ENCODE measurements at places on chromosomes 1 and 21. TPM values are rescaled to one million over a fixed set of nuclear protein-coding genes. Genes with fewer than 3 reads are reported as not detected.

The KCNQ4 gene
- 0.88 TPM for total RNA-seq

The GPR137B gene
- 6.7 TPM for total RNA-seq

The CD34 gene
- total RNA-seq: not detected

The CACNA1E gene
- 0.05 TPM for total RNA-seq

The TSPAN1 gene
- 0.17 TPM for total RNA-seq

The ARTN gene
- total RNA-seq: 0.85 TPM

The ASAP3 gene
- 0.22 TPM for total RNA-seq

The NHLH1 gene
- total RNA-seq: 0.93 TPM

The METTL18 gene
- 11.8 TPM for total RNA-seq

The ADGRL4 gene
- total RNA-seq: not detected

The OR2L3 gene
- not detected for total RNA-seq

The AQP10 gene
- total RNA-seq: not detected

The CDC20 gene
- 103 TPM for total RNA-seq

The CFHR4 gene
- not detected for total RNA-seq

The ADORA1 gene
- not detected for total RNA-seq

The RHD gene
- total RNA-seq: not detected

The FCN3 gene
- total RNA-seq: not detected

The SEMA4A gene
- 4.6 TPM for total RNA-seq

The OR10K1 gene
- total RNA-seq: not detected

The C1orf105 gene
- total RNA-seq: not detected

The CD164L2 gene
- total RNA-seq: not detected

The ST6GALNAC3 gene
- not detected for total RNA-seq

The TMOD4 gene
- total RNA-seq: 2.7 TPM

The CNKSR1 gene
- total RNA-seq: 3.9 TPM

The HCRTR1 gene
- not detected for total RNA-seq

The RHBDL2 gene
- total RNA-seq: not detected
